ENCODE measurements at places on chromosomes 2 and 18. TPM values are rescaled to one million over a fixed set of nuclear protein-coding genes. Genes with fewer than 3 reads are reported as not detected.
A peak's percentile ranks its signal among the peaks of the same experiment; 100 is the strongest.

- DNase-seq: peak; percentile 36
- no peaks in the 10 kb centered on the region for H3K36me3 ChIP-seq
- H3K27ac ChIP-seq: no peak overlapping the region
- H3K4me1 ChIP-seq: no peaks in the 10 kb centered on the region
These were observed 84.3 kb downstream of the ASB1 start for GRCh38 chr2:238510911-238511613.

- DNase-seq: no peak
- H3K36me3 ChIP-seq: no peaks in the 10 kb centered on the region
- peak overlapping the region; percentile 55 for H3K27ac ChIP-seq
- no peaks in the 10 kb centered on the region for H3K27me3 ChIP-seq
- H3K4me3 ChIP-seq: no peak overlapping the region
These were observed 94.3 kb upstream of the ITGB6 start for GRCh38 chr2:160294339-160294803.

GRCh38 chr2:210366675-210367080 lies 51.7 kb upstream of the MYL1 start:
- no peaks in the 10 kb centered on the region for H3K36me3 ChIP-seq
- H3K4me1 ChIP-seq: no peaks in the 10 kb centered on the region
- no peak overlapping the region for H3K27ac ChIP-seq

GRCh38 chr2:165645930-165646831 lies 147.9 kb downstream of the GALNT3 start:
- H3K4me3 ChIP-seq: no peak overlapping the region
- no peaks in the 10 kb centered on the region for H3K36me3 ChIP-seq
- no peak for DNase-seq
- H3K27ac ChIP-seq: no peak overlapping the region
- no peaks in the 10 kb centered on the region for H3K4me1 ChIP-seq

DNA sequence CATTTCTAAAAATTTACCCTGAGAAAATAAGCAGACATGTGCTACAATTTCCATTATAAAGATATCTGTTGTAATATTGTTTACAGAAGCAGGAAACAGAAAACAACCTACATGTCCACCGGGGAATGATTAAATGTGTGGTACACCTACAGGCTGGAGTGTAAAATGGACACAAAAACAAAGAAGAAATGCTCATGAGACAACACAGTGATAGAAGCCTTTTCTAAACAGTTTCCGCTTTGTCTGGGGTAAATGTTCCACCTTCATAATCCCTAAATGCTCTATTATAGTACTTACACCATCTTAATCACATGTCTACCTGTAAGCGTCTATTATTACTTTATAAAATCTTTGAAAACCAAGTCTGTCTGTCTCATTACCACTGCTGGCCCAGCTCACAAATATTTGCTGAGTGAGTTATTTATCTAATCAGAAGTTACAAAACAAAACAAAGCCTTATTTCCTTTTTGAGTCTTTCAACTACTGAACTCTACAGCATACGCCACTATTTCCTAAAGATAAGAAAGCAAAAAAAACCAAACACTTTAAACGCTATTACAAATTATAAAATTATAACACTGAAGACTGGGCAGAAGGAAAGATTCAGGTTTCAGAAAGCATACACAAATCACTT lies 95.3 kb downstream of the PIGN start:
- H3K4me3 ChIP-seq: no peak overlapping the region
- no peaks in the 10 kb centered on the region for H3K4me1 ChIP-seq
- no peaks in the 10 kb centered on the region for H3K27me3 ChIP-seq
- no peak overlapping the region for H3K27ac ChIP-seq

The GKN1 gene
- not detected for total RNA-seq

The LIPG gene
- total RNA-seq: 45.4 TPM

The FAM228A gene
- not detected for total RNA-seq
